A549 (cell line): ENCODE measurements at places on chromosomes 13 and 19. TPM values are rescaled to one million over a fixed set of nuclear protein-coding genes. Genes with fewer than 3 reads are reported as not detected.

GRCh38 chr13:51549050-51549449 lies 35.2 kb upstream of the WDFY2 start:
- DNase-seq: no peak

The LILRA2 gene
- polyA plus RNA-seq: not detected in 3 replicates

GRCh38 chr13:77702366-77702765 lies 4.9 kb downstream of the SLAIN1 start:
- no peak for DNase-seq

DNA sequence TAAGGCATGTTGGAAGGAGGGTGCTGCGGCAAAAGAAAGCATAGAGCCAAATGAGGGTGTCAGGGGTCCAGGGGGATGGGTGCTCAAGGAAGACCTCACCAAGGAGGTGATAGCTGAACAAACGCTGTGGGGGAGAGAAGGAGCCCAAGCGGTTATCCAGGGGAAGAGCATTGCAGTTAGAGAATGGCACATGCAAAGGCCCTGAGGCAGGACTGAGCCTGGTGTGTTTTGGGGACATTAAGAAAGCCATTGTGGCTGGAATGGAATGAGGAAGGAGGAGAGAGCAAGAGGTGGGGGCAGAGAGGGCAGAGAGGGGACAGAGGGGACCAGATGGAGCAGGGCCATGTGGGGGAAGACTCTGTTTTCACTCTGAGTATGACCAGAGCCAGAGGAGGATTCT lies 6.1 kb upstream of the MYH14 start:
- DNase-seq: no peak

DNA sequence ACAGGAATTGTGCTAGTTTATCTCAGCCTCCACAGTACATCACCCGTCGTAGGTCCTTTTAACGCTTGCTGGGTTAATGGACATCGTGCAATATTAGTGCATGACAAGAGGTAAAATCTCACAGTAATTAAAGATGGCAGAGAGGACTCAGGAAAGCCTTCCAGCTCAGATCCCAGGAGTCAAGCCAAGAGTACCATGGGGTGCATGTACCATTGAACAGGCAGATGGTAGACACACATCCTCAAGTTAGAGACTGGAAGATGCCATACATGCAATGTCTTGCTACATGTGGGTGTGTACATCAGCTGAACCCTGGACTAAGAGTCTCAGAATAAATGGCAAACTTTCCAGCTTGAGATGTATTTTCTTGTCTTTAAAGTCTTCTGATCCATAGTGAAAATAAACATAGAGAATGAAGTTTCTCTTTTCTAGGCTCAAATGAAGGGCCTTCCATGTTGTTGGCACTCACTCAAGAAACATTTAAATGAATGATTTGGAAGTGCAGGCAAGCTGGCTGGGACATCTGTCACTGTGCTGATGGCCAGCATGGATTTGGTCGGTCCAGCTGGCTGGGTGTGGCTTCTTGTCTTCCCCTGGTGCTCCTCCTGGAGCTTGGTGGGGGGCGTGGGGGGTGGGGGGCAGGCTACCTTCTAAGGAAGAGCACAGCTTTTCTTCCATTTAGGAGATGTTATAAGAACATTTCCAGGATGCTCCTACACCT lies 290.9 kb upstream of the MAB21L1 start:
- DNase-seq: no peak

- DNase-seq: no peak
Measured at GRCh38 chr19:33638167-33639034, 16.6 kb downstream of the CHST8 start.

- DNase-seq: no peak
Measured at GRCh38 chr13:34430294-34430693, 511.8 kb upstream of the NBEA start.

DNA sequence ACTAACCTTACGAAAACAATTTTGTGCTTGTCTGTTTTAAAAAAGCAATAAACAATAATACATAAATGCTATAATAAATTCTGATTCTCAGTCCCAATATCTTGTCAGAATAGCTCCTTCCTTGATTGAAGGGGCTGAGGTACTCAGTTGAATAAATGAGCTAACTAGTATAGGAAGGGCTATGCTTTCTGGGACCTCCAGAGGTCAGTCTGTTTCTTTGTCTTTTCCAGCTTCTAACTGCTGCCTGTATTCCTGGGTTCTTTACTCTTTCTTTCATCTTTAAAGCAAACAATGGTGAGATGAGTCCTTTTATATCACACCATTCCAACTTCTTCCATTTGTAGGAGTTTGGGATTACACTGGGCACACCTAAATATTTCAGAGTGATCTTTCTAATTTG lies 1297.0 kb upstream of the ATXN8OS start:
- DNase-seq: peak; percentile 2

The FAM187B gene
- not detected in 3 replicates for polyA plus RNA-seq

DNA sequence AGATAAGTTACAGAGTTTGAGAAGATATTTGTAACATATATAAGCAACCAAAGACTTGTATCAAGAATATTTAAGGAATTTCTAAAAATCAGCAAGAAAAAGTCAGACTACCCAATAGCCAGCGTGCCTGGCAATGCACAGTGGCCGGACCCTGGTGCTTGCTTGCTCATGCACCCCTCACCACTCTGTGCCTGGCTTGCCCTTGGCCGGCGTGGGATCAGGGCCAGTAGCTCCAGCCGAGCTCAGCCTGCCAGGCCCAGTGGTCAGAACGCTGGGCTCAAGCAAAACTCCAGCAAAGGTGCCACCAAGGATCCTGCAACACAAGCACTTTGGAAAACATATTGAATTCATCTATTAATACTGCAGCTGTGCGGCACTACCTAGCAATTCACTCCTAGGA lies 95.1 kb downstream of the KATNAL1 start:
- no peak for DNase-seq

GRCh38 chr13:112056739-112057438 lies 10.1 kb upstream of the SOX1 start:
- DNase-seq: no peak

DNA sequence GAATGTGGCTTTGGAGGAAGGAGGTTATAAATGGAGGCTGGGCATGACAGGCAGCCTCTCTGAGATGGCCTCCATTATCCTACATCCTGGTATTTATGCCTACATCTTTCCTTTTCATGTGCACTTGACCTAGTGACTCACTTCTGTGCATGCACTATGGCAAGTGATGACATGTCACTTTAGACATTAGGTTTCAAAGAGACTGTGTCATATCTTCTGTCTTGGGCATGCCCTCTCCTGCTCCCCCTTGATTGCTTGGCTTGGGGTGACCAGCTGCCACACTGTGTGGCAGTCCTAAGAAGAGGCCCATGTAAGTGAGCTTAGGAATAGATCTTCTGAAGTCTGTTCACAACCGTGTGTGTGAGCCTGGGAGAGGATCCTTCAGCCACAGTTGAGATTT lies 472.8 kb downstream of the FGF9 start:
- no peak for DNase-seq

DNA sequence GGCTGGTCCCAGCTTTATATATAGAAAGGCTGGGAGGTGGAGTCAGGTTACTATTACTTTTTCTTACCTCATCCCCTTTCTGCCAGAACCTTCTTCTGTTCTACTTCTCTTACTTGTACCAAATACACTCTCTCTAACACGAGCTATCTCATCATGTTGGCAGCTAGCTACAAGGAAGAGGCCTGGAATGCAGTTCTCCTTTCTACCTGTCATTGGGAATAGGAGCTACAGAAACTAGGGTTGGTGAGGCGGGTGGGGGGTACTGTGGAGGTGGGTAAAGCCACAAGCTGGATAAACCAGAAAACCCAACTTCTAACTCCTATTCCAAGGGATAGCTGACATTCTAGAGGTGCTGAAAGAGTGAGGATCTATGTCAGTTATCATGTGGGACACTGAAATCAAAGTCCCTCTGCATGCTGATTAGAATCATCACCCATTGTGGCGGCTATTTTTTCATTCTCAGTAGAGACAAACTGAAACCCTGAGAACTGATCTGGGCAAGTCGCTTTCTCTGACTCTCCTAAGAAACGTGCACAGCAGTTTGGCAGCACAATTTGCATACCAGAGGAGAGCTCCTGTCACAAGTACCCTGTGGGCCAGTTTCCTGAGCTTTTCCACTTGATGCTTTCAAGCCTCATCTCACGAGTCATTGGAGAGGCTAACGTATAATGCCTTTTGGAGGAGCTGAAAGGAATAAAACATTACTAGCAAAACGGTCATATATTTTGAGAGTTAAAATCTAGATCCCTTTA lies 358.1 kb downstream of the ENOX1 start:
- DNase-seq: no peak

The ZNF112 gene
- 3.3 to 3.5 TPM (median 3.5 TPM) in 3 replicates for polyA plus RNA-seq

The GRIK5 gene
- polyA plus RNA-seq: 0.30 to 0.54 TPM (median 0.45 TPM) in 3 replicates

The MBD3L2 gene
- polyA plus RNA-seq: not detected in 3 replicates

DNA sequence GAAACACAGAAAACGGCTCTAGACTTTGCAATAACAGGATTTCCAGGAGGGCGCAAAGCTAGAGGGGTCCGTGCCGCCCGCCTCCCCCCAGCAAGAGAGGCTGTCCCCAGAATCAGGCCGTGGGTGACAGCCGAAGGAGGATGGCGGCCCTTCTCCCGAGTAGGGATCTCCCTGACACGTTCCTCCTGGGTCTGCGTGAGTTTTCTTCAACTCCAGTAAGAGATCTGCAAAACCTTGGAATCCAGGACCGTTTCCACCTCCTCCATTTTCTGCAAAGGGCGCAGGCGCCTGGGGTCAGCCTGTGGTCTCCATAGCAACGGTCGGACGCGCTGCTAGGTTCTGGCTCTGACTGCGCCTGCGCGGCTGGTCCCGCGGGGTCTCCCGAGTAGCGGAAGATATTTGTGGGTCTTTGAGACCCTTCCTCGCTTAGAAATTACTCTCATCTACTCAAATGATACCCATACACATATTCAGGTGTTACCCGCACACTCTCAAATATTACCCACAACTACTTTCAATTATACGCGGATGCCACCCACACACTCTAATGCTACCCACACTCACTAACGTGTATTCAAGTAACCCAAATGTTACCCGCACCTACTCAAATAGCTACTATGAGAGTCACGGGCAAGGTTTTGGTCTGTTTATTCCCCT lies 2.1 kb downstream of the PNMA8C start:
- peak; percentile 95 for DNase-seq

DNA sequence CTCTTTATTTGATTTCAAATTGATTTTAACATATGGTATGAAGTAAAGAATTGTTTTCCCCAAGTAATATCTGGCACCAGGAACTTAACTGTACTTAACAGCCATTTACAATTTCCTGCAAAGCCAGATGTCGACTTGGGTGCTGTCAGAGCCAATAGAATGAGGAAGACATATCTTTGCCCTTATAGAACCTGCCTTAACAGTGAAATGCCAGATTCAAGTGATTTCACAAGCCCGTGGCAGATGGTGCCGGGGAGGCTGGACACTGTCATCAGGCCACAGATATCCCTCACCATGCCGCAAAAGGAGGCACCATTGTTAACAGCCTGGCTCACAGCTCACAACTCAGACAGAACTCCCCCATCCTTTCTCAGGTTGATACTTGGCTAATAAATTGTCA lies 48.7 kb downstream of the ESD start:
- DNase-seq: no peak

The ABHD8 gene
- polyA plus RNA-seq: 3.1 to 4.4 TPM (median 4.2 TPM) in 3 replicates

The KLK12 gene
- not detected in 3 replicates for polyA plus RNA-seq

The GSX1 gene
- polyA plus RNA-seq: not detected in 3 replicates

- no peak for DNase-seq
Measured at GRCh38 chr19:40223135-40223822, 3.2 kb downstream of the CCNP start.

DNA sequence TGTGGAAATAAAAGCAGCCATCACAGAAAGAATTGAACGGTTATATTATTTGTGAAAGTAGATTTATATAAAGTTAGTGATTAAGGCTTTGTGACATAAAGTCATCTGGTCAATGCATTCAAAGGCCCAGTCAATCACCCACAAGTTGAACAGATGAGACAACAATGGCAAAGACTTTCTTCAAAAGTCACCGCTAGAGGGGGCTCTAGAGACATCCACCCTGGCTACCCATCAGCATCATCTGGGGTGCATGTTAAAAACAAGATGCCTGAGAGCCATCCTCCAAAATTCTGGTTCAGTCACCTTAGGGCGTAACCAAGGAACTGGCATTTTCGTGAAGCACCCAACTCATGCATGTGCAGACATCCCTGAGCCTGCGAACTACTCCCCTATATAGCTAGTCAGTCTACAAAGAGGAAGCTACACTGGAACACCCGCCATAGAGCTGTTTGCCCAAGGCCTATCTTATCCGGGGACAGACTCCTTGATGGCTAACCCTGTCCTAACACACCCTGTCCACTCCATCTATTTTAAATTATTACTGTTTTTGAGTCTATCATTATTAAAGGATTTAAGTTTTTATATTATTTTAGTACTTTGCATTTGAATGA lies 970.5 kb downstream of the UQCRFS1 start:
- peak; percentile 23 for DNase-seq

- DNase-seq: no peak
Measured at GRCh38 chr13:113862191-113862930, 1.5 kb downstream of the GAS6 start.

- no peak for DNase-seq
Measured at GRCh38 chr13:95197548-95197947, 103.7 kb downstream of the ABCC4 start.

DNA sequence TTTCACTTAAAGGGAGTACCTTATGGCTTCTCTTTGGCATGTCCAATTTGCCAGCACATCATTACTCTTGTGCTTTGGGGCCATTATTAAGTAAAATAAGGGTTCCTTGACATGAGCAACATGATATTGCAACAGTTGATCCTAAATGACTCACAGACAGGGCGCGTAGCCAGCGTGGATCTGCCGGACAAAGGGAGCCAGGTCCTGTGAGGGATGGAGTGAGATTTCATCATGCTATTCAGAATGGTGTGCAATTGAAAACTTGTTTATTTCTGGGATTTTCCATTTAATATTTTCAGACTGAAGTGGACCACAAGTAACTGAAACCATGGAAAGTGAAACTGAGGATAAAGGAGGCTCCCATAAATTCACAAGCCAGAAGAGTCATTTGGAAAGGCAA lies 48.6 kb upstream of the WASF3 start:
- no peak for DNase-seq

The TEX26 gene
- not detected in 3 replicates for polyA plus RNA-seq
